ENCODE measurements at places on chromosomes 2 and 18.

DNA sequence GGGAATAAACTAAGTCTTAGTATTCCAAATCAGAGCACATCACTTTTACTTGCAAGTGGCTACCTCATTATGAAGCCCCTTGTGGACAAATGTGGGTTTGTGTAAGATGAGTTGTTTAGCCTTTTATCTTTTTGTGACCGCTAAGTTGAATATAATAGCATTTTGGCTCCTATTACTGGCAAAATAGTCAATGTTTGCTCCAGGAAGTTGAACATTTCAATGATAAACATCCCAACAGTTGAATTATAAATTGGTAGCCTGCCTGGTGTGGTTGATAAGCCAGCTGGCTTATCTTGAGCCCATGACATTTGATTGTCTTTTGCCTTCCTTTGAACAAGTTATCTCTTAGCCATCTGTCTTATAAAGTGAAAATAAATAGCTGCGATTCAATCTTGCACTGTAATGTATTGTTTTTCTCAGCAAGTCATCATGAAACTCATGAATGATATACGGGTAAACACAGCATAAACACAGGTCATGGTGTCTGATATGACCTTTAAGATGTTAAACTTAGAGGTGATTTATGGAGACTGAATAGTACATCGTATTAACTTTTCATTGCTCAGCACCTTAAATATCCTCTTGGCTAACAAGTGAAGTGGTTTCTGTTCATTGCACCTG lies 338.4 kb downstream of the SOCS6 start:
- no peak for DNase-seq

- no peak for DNase-seq
Measured at GRCh38 chr2:63614983-63615945, 26.5 kb downstream of the MDH1 start.

GRCh38 chr2:165469417-165469816 lies at the start of gene CSRNP3:
Gene CSRNP3 (plus strand): TSS chr2:165469698. CDS start chr2:165595066, 125,368 bp downstream.
- no peak for DNase-seq

GRCh38 chr2:40150266-40150665 lies 301.6 kb downstream of the SLC8A1 start:
- DNase-seq, result no peak

DNA sequence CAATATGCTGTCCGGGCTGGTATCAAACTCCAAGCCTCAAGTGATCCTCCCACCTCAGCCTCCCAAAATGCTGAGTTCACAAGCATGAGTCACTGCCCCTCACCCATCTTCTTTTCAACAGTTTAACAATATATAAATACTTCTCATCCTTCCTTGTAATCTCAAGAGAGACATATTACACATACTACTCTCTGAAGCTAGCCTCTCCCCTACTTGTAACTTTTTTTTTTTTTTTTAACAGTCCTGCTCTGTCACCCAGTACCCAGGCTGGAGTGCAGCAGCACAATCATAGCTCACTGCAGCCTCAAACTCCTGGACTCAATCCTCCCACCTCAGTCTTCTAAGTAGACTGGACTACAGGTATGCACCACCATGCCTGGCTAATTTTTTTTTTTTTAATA lies 5.7 kb downstream of the GFPT1 start:
- no peak for DNase-seq

DNA sequence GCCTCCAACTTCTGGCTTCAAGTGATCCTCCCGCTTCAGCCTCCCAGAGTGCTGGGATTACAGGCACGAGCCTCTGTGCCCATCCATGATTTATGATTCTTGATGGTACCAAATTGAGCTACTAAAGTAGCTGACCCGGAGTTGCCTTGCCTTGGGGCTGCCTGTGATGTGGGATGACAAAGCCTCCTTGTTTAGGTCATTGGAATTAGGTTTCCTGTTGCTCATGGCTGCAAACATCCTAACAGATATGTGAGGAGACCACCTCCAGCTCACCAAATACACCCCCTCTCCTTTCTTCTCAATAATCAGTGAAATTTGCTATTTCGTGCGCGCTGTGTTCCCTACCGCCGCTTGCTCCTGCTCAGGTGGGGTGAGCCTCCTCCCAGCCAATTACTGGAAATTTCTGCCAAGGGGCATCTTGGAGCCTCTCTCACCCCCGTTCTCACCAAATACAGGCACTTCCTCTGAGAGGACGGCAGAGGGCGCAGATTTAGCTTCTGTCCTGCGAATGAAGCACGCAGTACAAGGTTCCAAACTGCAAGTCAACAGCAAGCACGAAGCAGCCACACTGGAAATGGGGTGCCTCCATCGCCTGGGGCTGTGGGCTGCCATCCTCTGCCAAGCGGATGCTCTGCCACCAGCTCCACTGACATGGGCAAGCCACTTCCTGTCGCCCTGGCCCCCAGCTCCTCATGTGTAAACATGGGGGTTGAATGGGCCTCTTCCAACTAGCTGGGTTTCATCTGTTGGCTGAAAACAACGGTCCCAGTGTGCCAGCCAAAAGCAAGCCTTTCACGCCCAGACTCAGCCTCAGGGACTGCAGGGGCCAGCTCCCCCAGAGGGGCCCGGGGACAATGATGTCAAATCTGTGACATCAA lies 71.7 kb downstream of the NCAPH start:
- peak; percentile 78 for DNase-seq

- DNase-seq, result no peak
Measured at GRCh38 chr2:18149660-18150246, 271.3 kb downstream of the KCNS3 start.

DNA sequence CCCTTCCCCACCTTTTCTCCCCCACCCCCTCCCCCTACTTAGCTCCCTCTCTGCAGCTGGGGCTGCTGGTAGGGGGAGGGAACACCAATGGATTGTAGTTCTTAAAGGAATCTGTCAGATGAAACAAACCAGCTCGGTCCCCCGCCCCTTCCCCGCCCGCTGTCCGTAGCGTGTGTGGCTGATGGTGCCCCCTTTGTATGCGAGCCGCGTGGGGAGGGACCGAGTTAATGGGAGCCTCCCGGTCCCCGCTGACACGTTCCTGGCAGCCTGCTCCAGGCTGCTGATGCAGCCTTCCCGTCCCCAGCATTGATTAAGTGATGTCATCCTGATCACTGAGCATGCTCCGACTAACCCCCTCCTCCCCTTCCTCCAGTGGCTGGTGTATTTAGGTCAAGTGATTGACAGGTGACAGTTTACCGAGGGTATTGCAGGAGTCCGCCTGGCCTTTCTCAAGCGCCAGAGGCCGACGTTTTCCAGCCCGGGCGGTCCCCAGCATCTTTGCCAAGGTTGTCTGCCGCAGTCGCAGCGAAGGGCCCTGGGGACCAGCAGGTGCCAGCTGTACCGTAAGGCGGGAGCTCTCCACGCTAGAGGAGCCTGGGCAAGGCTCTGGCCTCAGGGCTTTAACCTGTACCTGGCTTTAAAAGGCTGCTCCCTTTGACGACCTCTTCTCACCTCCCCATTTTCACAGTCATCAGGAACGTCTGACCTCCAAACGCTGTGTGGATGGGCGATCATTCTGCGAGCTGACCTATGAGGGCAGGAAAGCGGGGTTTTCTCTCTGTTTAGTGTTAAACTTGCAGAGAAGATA lies 1.8 kb downstream of the KIF5C start:
- DNase-seq, result peak; percentile 86

- no peak for DNase-seq
Measured at GRCh38 chr2:195202163-195202845, 454.7 kb upstream of the SLC39A10 start.

DNA sequence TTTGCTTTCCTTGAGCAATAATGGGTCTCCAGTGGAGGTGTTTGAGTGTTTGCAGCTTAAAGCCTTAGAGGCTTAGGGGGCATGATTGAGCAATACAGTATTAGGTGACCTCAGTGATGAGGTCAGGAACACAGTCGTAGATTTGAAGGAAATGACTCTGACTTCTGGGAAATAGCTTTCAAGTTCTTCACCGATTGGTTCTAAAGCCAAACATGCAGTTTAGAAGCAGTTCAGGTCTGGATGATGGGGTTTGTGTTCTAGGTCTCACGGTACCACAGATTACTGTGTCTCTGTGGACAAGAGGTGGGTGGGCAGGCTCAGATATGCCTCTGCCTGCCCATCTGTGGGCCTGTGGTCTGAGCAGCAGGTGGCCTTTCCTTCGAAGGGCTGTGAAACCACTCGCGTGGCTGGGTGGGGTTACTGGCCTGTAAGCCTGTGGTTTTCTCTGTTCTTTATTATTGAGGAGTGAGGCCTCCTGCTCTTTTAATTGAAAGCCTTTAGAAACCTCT lies 7.8 kb downstream of the MTHFD2 start:
- DNase-seq, result peak; percentile 7

GRCh38 chr2:110718990-110719389 lies 13.4 kb upstream of the ACOXL start:
- no peak for DNase-seq

DNA sequence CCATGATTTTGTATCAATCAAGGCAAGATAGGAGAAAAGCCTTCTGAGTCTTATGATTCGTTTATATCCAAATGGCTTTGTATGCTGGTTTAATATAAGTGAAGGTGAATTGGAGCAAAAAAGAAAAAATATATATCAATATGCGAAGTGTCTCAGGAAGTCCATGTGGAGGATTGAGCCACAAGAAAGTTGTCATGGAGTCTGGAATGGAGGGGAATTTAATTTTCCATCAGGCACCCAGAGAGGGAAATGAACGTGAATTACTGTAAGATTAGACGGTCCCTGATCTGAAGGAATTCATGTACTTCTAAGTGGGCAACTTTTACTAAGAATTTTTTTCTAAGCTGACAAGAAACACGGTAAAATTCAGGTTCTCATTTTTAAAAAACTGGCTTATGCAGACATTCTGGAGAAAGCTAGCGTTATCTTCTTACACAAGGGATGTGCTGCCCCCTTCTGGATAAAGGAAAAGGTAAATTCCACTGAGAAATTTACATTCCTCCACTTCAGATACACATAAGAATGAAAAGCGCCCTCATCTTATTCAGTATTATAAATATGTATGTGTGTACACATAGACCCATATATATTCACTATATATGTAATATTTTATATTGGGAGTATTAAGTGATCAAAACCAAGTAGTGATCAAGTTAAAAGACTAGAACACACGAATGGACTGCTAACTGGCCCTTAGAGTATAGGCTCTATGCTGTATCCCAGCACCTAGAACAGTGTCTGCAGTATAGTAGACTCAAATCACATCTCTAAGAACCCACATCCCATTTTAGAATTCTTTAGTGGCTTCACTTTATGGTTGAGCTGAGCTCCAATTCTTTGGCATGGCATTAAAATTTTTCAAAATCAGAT lies 289.0 kb upstream of the TFPI start:
- no peak for DNase-seq

GRCh38 chr18:38895560-38895959 lies 1330.0 kb upstream of the CELF4 start:
- DNase-seq, result no peak

All from CD4-positive, alpha-beta T cell (primary cell).